CD4-positive, alpha-beta T cell treated with Interleukin-6 for 4 hours (primary cell): ENCODE measurements at places on chromosomes 5 and 9.

GRCh38 chr5:17339841-17340240 lies 122.4 kb downstream of the BASP1 start:
- DNase-seq, result no peak

- no peak for DNase-seq
Measured at GRCh38 chr5:39273314-39273954, 54.1 kb upstream of the FYB1 start.

- DNase-seq, result peak; percentile 50
Measured at GRCh38 chr9:77455312-77455927, 192.7 kb downstream of the GNA14 start.

- no peak for DNase-seq
Measured at GRCh38 chr9:96408409-96409280, 9.5 kb downstream of the ZNF367 start.

DNA sequence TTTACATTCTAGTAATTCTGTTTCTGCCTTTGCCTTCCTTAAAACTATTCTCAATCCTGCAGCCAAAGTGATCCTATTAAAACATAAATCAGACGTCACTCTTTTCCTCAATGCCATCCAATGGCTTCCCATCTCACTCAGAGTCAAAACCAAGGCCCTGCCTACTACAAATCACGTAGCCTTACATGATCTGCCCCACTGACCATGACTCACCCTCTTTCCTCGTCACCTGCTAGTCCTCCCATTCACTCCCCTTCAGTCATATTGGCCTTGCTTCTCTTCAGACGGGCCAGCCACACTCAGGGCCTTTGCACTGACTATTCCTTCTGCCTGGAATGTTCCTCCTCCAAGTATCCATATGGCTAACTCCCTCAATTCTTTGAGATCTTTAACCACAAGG lies 39.0 kb upstream of the DMXL1 start:
- no peak for DNase-seq

DNA sequence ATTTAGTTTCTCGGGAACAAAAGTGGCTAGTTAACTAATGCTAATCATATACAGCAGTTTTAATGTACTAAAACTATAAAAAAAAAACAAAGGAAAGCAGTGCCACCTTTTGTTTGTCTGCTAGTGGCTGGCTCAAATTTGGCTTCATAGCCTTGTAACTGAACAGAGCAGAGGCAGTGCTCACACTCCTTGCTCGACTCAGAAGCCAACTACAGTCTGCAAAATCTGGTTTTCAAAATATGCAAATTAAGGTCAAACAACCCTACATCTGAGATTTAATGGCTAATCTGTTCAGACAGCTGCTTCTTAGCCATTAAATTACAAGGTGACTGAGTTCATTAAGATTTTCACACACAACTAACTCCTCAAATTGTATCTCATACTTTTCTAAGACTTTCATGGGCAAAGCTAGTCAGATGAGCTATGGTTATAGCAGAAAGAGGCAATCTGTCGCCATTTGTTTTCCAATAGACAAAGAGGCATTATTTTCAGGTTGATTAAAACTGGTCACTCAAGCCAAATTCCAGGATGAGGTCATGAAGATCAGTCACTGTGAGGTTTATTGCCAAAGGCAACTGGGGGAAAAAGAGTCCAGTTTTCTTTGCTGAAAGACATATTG lies 56.8 kb upstream of the EPB41L4A start:
- DNase-seq, result no peak

DNA sequence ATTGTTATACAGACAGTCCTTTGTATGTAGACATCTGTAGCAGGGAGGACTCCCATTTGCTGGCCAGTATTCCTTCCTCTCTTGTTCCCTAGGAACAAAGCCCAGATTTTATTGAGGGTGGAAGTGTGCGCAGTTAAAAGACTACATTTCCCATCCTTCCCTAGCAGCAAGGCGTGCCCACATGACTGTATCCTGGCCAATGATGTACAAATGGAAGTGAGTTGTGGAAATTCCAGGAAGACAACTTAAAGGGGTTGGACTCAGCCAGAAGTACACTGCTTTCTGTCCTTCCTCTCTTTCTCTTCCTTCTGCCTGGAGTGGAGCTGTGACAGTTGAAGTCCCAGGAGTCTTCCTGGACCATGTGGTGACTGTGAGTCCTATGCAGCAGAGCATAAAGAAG lies 89.0 kb downstream of the HRH2 start:
- DNase-seq, result no peak

GRCh38 chr5:1877103-1878049 lies 5.3 kb downstream of the IRX4 start:
- DNase-seq, result no peak

DNA sequence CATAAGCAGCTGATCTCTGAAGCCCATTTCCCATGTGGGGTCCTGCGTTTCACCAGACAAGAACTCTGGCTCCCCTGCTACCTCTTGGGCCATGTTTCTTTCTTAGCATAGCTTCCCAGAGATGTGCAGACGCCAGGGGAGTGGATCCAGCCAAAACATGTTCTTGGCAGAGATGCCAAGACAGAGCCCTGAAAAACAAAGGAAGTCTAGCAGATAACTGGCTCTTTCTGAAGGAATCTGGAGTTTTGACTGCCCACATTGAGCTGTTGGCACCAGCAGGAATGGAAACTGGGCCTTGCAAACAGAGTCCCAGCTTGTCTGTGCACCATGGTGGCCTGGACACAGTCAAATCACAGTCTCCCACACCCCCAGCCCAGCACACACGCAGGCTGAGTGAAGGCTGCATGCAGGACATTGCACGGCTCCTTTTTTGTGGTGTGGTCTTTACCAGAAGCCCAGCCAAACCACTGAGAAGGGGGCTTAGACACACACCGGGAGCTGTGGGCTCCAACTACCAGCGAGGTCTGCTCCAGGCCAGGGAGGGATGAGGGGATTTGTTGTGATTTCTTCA lies 114.7 kb downstream of the SNX18 start:
- no peak for DNase-seq

GRCh38 chr9:81893929-81894328 lies 34.3 kb upstream of the SPATA31D4 start:
- DNase-seq, result no peak

- DNase-seq, result no peak
Measured at GRCh38 chr9:127858041-127858512, 3.6 kb upstream of the ENG start.

DNA sequence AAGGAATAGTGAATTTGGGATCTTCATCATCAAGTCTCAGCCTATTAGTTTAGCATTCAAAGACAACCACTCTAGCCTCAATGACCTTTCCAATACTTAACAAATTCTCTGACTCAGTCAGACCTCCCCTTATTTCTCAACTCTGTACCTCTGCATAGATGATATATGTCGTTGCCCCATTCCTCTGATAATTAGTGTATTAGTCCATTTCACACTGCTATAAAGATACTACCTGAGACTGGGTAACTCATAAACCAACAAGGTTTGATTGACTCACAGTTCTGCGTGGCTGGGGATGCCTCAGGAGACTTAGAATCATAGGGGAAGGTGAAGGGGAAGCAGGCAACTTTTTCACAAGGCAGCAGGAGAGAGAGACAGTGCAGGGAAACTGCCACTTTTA lies 8.9 kb downstream of the MRPL22 start:
- no peak for DNase-seq

DNA sequence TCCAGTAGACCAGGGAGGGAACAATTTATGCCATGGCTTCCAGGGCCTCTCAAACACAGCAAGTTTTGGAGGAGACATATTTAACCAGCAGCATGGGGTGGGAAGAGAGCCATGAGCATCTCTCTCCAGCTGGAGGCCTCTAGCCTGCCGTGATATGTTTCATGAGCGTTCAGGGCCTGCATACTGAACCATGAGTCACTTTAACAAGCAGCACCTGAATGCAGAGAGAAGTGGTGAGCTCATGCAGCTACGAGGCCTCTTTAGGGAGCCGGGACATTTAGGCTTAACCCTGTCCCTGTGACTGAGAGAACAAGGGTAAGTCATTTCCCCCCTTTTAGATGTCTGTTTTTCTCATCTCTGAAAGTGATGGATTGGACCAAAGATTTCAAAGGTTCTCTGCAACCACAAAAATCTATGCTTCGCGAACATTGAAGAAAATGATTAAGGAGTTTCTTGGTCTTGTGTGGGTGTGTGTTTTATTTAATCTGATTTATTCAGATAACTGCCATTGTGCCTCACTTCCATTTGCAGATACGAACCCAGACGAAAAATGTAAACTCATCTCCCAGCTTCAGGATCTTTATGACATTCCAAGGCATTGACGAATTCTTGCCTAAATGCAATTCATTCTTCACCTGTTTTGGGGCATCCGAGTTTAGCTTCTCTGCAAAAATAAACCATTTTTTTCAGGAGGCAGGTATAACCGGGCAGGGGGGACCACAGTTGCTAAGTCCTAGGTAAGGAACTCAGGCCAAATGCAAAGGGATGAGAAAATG lies 157.0 kb downstream of the GABBR2 start:
- DNase-seq, result no peak

- DNase-seq, result no peak
Measured at GRCh38 chr5:74241751-74242140, 398.8 kb downstream of the ENC1 start.

DNA sequence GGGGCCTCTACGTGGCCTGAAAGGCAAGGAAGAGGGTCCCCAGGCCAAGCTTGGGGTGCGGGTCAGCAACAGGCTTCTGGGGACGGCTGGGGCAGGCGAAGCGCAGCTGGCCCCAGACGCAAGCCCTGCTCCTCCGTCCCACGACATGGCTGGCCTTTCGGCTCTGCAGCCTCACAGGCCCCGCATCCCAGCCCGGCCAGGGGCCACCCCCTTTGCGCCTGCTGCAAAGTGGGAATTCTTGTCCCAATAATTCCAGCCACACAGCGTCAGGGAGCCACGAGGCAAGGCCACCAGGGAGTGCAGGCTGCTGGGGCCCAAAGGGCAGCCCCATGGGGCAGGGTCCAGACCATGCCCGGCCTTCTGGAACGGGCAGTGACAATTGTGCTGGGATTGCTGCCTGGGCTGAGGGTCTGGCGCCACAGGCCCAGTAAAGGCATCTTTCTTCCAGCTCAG lies 1.1 kb upstream of the ENTPD2 start:
- DNase-seq, result no peak

DNA sequence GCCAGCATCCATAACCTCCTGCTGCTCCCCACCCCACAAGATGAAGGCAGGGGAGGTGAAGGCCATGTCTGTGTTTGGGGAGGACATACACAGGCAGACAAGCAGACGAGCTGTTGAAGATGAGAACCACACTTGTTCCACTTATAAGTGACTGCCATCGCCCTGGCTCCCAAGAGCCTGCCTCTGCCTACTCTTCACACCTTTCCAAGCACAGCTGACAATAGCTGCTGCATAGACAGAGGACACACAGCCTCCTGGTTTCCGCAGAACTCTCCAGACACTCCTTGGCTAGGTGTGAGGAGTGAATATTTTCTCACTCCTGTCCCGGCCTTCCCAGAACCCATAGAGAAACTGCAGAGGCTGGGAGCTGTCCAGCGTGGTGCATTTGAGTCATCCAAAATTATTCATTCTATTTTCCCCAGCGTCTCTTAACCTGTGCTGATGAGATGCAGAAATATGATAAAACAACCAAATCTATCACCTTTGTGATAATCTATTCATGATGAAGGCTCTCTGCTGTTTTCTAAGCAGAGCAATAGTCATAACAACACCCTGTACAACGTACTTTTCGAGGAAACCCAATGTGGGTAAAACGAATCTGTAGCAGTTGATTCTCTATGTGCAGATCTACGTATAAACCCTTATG lies 24.7 kb downstream of the KLF9 start:
- no peak for DNase-seq

GRCh38 chr9:84839541-84839940 lies 170.0 kb downstream of the NTRK2 start:
- no peak for DNase-seq

- DNase-seq, result no peak
Measured at GRCh38 chr5:15538516-15538915, 38.5 kb downstream of the FBXL7 start.

DNA sequence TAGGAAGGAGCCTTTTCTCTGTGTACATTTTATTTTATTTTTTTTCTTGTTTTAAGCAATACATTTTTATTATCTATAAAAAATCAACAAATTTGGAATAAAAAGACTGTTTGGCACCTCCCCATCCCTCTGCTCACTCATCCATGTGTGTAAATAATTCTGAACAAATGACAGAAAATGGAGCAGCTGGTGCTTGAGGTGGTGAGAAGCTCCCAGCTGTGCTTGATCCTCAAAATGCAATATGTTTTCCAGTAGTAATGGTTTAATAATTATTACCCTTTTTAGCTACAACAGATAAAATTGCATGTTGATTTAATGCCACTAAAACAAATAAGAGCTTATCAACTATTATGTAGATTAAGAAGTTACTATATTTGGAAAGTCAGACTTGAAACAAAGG lies 132.5 kb downstream of the CDH18 start:
- no peak for DNase-seq

GRCh38 chr5:138790684-138791083 lies 37.5 kb downstream of the CTNNA1 start:
- no peak for DNase-seq

DNA sequence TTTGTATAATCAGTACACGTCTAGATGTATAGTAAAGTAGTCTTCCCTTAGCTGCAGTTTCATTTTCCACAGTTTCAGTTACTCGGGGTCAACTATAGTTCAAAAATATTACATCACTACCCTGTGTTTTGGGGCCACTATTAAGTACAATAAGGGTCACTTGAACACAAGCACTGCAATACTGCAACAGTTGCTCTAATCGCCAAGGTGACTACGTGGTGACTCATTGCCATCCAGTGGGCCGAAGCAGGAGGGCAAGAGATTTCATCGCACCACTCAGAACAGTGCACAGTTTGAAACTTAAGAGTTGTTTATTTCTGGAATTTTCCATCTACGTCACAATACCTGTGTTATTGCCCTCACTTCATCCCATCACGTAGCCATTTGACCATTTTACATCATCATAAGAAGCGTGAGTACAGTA lies at the start of gene ARL14EPL:
Gene ARL14EPL, plus strand, starts transcription at position 379 of the 424 bp plus-strand sequence. CDS start 18,994 bp downstream, outside the sequence.
- no peak for DNase-seq

DNA sequence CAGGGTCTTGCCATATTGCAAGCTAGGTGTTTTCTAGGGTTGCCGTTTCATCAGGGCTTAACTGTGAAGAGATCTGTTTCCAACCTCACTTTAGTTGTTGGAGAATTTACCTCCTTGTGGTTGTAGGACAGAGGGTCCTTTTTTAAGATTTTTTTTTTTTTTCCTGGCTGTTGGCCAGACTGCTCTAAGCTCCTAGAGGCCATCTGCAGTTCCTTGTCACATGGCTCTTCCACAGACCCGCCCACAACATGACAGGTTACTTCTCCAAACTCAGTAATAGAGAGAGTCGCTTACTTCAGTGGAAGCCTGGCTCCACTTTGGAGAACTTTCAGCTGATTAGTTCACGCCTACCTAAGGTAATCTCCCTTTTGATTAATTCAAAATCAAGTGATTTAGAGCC lies 543.7 kb downstream of the DMRTA1 start:
- DNase-seq, result no peak

DNA sequence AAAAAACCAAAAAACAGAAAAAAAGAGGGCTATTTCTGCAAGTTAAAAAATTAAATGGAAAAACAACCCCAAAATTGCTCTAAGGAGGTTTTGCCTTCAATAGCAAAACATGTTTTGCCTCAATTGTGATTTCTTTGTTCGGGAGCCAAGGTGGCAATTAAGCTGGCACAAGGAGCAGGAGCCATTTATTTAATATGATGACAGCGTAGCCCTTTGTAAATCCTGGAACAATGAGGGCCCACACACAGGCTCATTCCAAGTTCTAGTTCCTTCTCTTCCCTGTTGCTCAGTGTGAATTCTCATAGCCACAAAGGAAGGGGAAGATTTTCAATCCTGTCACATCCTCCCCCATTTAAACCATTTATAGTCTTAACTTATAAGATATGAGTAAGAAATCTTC lies 353.2 kb downstream of the PDE4D start:
- DNase-seq, result no peak

- DNase-seq, result no peak
Measured at GRCh38 chr5:9505225-9505624, 40.6 kb downstream of the SEMA5A start.
